A549 (cell line): ENCODE measurements at places on chromosomes 12 and 14. TPM values are rescaled to one million over a fixed set of nuclear protein-coding genes. Genes with fewer than 3 reads are reported as not detected.

Gene RPGRIP1
- 0.26 to 0.37 TPM (median 0.26 TPM) in 3 replicates for polyA plus RNA-seq

Gene OVCH1
- not detected in 3 replicates for polyA plus RNA-seq

Gene PAX9
- polyA plus RNA-seq = 0.63 to 0.75 TPM (median 0.66 TPM) in 3 replicates

Gene SLC6A13
- polyA plus RNA-seq = 0.20 to 0.61 TPM (median 0.49 TPM) in 3 replicates

Gene GPR84
- 0.04 TPM in 1 of 3 replicates, not detected in the others for polyA plus RNA-seq

Gene TESPA1
- not detected in 3 replicates for polyA plus RNA-seq

Gene TUNAR
- not detected in 3 replicates for polyA plus RNA-seq

- DNase-seq = no peak
These were observed 87.6 kb downstream of the PPP2R5C start for GRCh38 chr14:101849125-101849524.

- no peak for DNase-seq
These were observed 35.7 kb upstream of the NCOR2 start for GRCh38 chr12:124603100-124603541.

GRCh38 chr14:88815980-88816379, 8.5 kb upstream of the TTC8 start:
- DNase-seq = no peak

GRCh38 chr14:74620497-74620921, 8.5 kb upstream of the LTBP2 start:
- DNase-seq = peak; percentile 51

- peak; percentile 49 for DNase-seq
These were observed 103.8 kb downstream of the OSBPL8 start for GRCh38 chr12:76455582-76456345.

DNA sequence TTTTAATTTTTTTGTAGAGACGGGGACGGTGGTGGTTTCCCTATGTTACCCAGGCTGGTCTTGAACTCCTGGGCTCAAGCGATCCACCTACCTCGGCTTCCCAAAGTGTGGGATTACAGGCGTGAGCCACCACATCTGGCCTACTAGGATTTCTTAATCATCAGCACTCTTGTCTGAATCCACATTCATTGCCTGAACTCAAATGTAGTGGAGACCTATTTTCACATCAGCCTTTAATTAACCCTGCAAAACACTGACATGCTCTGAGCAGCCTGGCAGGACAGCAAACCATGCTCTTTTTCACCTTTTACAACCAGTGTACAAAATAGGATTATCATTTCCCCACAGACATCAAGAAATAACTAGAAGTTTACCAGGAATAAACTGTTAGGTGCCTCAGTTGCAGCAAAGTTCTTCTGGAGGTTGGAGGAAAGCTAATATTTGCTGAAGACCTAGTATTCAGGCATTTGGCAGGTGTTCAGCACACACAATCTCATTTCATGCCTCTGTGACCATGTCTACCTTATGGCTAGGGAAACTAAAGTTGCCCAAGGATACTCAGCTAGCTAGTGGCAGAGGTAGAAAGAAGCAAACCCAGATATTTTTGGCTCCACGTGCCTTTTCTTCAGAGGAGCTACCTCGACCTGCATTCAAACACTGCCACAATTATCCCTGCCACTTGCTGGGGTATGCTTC, 37.7 kb downstream of the CFL2 start:
- DNase-seq = no peak

- DNase-seq = peak; percentile 84
These were observed 1.7 kb upstream of the TNS2 start for GRCh38 chr12:53048033-53048779.

DNA sequence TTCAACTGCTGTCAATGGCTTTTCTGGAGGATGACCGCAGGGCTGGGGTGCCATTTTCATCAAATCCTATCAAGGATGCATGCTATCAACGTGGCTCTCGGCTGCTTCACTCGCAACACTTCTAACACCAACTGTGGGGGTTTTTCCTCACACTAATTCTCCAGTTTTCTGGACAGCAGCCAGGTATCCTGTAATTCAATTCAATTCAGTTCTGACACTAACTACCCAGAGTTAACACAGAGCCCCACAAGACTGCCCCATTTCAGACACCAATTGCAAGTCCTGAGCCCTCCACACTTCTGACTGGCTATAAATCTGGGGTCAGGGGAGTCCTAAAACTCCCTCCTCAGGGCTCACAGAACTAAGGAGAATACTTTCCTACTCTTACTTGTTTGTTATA, 55.3 kb upstream of the TMCC3 start:
- DNase-seq = no peak

DNA sequence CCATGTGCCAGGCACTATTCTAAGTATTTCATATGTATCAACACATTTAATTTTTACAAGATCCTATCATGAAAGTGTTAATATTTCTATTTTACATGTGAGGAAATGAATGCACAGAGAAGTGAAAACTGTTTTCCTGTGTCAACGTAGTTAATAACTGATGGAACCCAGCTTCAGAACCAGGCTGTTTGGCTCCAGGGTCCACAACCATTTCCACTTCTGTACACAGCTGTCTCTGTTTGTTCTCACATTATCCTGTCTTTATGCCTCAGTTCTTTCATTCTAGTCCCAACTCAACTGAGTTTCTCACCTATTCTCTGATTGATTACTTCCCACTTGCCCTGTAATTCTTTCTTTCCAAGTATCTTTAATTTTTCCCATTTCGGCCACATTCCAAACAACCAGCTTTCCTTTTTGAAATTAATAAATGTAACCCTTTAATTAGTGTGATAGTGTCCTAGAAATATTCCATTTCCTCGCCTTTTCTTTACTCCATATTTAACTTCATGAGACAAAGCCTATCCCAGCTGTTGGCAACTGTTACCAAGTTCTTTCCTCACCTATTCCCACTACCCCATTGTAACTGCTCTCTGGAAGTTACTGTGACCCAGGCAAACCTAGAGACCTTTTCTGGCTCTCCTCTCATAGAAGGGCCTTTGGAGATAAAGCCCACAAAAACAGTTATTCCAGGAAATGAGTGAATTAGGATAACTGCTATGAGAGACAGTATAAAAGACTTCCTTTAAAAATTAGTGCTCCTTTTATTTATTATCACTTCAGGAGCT, 218.7 kb downstream of the RASSF9 start:
- no peak for DNase-seq

DNA sequence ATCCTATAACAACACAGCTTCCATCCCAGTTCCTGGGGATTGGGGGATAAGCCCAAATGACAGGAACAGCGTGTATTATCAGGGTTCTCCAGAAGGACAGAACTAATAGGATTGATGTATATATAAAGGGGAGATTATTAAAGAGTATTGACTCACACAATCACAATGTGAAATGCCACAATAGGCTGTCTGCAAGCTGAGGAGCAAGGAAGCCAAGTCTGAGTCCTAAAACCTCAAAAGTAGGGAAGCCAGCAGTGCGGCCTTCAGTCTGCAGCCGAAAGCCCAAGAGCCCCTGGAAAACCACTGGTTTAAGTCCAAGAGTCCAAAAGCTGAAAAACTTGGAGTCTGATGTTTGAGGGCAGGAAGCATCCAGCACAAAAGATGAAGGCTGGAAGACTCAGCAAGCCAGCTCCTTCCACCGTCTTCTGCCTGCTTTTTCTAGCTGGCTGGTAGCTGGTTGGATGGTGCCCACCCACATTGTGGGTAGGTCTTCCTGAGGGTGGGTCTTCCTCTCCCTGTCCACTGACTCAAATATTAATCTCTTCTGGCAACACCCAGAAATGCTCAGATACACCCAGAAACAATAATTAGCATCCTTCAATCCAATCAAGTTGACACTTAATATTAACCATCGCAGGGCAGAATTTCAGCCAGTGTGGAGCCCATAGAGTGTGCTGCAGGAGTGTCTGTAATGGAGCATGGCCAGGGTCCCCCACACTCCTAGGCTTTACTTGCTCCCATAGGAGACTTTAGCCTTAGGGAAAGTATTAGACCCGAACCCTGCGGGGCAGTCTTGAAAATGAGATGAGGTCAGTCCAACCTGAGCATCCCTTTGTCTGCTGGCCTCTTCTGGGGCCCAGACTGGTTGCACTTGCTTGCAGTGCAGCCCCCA, 111.1 kb downstream of the SINHCAF start:
- DNase-seq = no peak

- no peak for DNase-seq
These were observed 417.7 kb downstream of the TMEM121 start for GRCh38 chr14:105943973-105944602.

DNA sequence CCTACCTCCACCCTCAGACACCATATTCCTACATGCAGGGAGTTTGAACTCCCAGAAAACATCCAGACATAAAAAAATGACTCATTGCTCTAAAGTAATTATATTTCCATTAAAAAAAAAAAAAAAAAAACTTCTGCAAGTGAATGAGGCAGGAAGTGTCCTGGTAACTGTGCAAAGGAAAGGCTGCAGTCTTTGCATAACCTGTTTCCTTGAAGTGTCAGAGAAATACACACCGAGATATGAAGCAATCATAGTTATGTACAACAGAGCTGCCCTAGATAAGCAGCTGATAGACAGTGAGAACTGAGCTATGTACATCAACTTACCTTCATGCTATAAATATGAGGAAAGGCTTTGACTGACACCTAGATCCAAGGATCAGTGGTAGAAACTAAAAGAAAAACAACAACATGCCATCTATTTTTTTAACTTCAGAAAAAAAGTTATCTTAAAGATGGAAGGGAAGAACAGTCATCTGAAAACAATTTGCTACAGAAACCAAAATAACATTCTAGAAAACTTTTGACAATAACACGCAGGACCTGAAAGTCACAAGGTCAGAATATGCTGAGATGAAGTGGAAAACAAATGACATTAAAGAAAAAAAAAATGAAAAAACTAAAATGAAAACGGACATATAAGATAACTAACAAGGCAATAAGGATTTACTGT, 263.2 kb downstream of the SEC23A start:
- DNase-seq = no peak

DNA sequence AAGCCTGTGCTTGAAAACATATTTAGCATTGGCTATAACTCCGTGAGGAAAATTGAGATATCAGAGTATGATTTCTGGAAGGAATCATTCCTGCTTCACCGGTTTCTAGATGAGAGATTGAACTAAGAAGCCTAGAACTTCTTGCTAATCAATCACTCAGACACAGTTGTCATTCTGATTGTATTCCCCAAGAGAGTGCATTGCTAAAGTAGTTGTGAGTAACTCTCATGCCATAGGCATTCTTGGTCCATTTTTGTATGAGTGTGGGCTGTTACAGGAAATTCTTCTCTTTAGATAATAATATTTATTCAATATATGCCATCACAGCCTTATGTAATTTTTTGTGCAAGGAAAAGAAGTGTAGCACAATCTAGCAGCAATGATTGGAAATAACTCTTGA, 893.3 kb upstream of the MDGA2 start:
- DNase-seq = no peak

DNA sequence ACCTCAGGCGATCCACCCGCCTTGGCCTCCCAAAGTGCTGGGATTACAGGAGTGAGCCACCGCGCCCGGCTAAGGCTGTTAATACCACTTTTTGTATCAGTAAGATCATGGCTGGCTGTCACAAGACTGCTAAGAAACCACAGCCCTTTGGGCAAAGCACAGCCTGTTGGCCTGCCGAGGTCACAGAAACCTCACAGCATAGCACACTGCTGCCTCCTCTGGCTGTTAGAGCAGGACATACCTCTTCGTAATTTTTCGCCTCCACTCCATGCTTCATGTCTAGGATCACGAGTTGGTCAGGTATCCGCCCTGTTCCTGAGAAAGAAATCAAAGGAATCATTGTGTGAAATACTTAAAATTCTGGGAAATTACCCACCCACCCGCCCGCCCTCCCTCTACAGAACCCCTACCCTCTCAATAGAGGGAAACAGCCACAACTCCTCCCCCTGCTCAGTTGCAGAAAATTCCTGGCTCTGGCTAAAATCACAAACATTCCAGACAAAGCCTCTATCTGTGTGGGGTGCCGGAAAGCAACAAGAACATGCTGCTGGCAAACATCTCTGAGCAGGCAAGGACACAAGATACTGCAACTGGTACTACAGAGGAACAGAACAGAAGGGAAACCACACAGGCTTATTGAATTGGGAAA, 20.7 kb upstream of the NEK9 start:
- no peak for DNase-seq

DNA sequence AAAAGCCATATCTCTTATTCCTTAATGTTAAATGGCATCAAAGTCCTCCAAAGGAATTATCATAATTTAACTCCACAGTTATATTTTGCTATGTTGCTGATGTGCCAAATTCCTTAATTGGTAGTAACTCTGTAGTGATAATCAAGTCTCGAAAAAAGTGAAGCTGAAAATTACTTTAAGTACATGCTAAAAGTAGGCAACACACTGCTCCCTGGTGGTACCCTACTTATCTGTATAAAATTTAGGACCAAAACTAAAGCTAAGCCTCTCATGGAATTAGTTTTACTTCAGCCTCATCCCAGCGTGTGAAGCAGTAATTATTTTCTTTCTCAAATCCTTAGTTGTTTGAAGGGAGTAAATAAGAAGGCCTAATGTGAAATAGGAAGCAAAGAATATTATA, 132.8 kb downstream of the TTLL5 start:
- peak; percentile 4 for DNase-seq

- DNase-seq = no peak
These were observed 12.2 kb downstream of the CAPZA3 start for GRCh38 chr12:18750085-18750484.

DNA sequence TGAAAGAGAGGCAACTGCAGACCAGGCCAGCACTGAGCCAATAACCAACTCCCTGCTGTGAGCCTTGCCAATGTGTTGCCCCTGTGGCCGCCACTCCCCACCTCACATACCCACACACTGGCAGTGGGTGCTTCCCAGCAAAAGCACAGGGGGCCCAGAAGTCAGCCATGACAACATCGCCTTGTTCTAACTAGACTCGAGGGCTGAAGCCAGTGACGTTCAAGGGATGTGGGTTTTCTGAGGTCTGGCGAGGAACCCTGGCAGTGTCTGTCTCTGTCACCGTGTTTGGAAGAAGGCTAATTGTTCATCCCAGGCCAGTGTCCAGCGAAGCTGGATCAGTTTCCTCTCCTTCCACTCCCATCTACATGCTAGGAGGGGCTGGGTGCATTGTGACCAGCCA, 311.8 kb upstream of the AMIGO2 start:
- no peak for DNase-seq
